ENCODE measurements at places on chromosomes 7 and 10.

- no peak for DNase-seq
These were observed 47.0 kb upstream of the TMEM140 start for GRCh38 chr7:135100856-135101255.

DNA sequence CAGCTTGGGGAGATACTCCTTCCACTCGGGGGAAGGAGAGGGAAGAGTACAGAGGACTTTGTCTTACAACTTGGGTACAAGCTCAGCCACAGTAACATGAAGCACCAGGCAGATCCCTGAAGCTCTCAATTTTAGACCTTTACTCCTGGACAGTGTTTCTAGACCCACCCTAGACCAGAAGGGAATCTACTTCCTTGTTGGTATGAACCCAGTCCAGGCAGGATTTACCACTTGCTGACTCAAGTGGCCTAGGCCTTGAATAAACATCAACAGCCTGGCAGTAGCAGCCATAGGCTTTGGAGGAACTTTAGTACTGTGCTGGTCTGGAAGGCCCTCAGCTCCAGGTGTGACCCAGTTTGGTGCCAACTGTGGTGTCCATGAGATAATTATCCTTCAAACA, 173.1 kb downstream of the ADRA2A start:
- DNase-seq = no peak

DNA sequence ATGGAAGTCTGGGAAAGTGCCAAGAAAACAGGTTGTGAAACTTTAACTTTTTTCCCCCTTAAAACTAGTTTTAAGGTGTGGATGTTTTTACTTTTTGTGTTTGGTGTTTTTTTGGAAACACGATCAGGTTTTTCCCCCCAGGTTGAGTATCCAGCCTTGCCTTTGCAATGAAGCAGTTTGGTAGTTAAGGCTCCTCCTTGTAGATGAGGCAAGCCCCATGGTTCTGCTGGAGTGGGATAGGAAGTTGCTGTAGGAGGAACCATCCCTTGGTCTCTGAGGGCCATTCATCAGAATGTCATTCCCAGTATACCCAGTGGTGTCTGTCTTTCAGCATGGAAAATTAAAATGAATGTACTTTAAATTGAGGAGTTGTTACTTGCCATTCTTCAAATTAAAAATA, 2.7 kb downstream of the CUL1 start:
- DNase-seq = no peak

DNA sequence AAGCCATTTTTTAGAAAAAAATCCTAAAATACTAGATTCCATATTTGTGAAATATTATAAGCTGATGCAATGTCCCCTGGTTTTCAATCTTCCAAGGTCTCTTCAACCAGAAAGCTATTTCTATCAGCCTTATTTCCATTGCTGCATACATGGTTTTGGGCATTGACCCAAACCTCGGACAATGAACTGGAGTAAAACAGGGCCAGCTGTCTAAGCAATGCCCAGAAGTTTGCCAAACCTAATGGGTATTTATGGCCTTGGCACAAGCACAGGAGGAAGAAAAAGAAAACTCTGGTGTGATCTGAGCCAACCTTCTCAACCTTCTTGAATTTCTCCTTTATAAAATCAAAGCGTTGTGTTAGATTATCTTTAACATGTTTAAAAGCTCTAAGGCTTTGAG, 402.3 kb downstream of the DNAJB9 start:
- no peak for DNase-seq

- no peak for DNase-seq
These were observed 283.3 kb downstream of the FRMD4A start for GRCh38 chr10:14047431-14047830.

DNA sequence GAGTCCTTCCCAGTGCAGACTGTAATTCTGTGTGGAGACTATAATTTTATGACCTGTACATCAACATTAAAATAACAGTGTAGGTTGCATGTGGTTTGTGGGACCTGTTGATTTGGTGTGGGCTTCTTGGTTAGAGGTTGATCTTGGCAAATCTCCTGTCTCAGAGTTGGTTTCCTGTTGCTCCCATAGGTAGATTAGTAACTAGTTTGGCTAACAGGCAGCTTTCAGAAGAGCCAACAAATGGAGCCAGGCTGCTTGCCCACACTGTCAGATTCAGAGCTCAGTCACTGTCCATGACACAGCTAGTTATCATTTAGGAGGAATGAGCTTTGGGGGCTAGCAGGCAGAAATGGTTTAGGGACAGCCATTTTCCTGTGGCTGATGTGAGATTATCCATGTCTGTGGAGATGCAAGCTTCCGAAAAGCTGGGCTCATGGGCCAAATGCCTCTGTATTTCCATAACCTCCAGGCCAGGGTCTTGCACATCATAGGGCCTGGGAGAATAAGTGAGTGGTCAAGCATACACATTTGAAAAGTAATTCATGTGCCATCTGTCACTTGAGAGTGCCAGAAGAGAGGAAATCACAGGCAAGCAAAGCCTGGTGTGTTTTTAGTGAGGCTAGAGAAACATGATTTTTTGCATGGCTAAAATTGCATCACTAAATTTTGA, 33.4 kb downstream of the CCM2 start:
- no peak for DNase-seq

DNA sequence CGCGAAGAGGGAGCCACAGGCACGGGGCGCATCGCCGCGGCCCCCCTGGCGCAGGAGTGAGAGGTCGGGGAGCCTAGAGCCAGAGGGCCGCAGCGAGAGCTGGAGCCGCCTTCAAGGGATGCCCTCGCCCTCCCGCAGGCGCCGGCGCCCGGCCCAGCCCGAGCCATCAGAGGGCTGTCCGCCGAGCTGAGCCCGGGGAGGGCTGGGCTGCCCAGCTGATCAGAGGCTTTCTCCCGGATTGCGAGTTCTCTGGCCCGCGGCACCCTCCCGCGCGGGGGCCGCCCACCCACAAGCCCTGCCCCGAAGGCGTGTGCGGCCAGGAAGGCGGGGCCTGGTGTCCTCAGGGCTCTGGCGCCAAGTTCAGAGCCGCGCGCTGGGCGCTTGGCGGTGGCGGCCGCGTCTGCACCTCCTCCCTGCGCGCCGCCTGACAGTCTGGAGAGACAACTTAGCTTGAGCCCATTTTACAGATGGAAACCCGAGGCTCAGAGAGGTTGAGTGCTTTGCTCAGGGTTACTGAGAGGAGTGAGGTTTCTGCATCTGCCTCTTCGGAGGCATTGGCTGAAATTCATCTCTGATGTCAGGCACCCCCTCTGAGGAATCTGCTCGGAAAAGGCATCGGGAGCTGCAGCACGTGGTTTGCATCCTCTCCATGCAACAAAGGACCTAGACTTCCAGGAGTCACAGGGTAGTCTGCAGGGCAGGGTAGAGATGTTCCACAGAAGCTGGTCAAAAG, 3.8 kb upstream of the ANTXRL start:
- peak; percentile 93 for DNase-seq

DNA sequence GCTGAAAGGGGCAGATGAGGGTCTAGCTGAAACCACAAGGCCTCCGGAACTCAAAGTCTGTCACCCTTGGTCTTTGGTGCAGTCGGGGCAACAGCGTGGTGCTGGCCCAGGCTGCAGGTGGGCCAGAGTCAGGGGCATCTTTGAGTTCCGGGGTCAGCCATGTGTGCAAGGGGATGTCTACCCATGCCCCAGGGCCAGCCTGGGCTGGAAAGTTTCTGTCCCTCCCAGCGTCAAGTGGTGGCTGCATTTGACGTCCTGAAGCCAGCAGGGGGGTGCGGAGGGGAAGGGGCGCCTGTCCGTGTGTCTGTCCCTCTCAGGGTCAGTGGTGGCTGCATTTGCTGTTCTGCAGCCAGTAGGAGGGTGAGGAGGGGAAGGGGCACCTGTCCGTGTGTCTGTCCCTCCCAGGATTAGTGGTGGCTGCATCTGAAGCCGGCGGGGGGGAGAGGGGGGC, 638 bp downstream of the BRAT1 start:
- DNase-seq = no peak

DNA sequence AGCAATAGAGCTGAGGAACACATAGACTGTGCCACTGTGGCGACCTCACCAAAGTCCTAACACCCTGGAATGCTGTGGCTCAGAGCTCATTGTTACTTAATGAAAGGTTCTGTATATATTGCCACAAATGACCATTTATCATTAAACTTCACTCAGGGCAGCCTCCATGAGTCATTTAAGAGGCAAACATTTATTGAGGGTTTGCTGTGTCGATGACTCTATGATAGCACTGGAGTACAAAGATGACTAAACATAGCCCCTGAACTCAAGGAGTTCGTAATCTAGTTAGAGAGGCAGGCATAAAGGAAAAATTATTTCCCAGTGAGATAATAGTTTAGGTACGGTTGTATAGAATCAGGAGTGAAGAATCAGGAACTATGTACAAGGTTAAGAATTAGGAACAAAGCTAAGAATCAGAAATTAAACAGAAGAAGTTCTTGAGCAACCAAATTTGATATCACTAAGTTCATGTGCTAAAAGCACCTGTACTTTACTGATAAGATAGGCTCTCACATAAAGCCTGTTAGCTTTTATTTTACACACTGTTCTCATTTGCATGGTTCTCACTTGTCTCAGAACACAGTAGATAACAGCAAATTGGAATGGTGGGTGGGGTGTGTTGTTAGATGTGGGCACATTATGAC, 7.9 kb downstream of the ENTPD7 start:
- no peak for DNase-seq

DNA sequence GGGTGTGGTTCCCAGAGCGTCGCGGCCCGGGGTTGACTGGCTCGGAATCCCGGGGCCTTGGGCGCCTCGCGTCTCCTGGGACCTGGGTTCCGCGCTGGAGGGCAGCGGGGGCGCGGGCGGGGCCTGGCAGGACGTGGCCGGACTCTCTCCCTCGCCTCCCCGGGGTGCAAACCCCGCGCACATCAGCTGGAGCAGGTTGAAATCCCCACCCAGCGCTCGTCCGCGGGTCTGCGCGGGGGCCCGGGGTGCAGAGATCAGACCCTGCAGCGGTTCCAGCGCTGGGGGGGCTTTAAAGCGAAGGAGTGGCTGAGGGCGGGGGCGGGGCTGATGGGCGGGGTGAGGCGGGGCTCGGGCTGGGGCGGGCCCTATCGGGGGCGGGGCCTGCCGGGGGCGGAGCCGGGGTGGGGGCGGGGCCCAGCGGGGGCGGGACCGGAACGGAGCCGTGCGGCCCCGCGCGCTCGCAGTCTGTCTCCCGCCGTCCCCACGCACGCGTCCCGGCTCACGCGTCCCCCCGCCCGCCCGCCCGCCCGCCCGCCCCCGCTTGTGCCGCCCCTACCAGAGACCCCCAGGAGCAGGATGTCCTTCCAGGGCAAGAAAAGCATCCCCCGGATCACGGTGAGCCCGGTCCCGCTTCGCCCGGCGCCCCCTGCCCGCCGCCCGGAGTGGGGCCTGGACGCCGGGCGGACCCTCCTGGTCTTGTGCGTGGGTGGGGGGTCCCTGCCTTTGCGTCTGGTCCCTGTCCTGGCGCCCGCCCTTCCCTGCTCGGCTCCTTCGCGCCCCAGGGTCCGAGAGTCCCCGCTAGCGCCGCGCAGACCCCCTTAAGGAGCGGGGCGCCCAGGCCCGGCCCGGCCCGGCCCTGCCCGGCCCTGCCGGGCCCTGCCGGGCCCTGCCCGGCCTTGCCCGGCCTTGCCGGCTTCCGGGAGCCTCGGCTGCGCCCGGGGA, at the start of gene DPYSL4:
Gene DPYSL4, plus strand, starts transcription at position 461 of the 942 bp plus-strand sequence. Its CDS starts 116 bp downstream, at position 577.
- DNase-seq = peak; percentile 36

DNA sequence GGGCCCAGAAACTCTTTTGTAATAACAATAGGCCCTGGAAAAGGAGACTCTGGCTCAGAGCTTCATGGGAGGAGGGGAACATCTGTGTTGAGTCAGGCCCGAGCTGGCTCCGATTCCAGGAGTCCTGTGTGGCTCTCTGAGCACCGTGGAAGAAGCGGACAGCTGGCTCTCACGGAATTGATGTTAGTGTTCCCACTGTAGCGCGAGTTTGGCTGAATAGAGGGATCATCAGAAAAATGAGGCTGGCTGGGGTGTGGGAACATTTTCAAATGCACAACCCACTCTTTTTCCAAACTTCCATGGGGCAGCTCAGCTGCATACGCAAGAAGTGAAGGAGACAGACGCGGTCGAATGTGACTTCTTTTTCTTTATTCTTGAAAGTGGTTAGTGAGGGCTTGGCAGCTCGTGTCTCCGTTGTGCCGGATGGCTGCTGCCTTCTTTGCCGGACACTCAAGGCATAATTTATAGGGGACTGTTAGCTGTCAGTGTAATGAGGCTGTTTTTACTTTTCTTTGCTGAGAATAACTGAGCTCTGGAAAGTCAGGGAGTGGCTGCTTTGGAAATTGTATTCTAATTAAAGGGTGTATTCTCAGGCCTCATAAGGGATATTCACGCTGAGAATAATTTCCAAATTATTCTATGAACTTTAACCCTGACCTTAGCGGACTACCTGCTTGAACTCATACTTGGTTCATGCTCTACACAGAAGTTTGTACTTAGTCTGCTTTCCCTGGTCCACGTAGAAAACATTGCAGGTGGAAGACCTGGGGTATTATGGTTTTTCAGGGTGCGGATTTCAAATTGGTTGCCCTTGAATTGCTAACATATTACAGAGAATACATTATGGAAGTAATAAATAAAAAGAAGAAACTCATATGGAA, 23.1 kb downstream of the MDFIC start:
- DNase-seq = peak; percentile 25

- DNase-seq = no peak
These were observed 127.8 kb downstream of the EMX2 start for GRCh38 chr10:117670116-117670904.

- no peak for DNase-seq
These were observed 358.1 kb upstream of the ZNF32 start for GRCh38 chr10:44006771-44007170.

- no peak for DNase-seq
These were observed 165.8 kb downstream of the NRF1 start for GRCh38 chr7:129777195-129777844.

- no peak for DNase-seq
These were observed 572.8 kb downstream of the INHBA start for GRCh38 chr7:41130086-41130485.

- no peak for DNase-seq
These were observed 268.3 kb downstream of the TWIST1 start for GRCh38 chr7:18849130-18849529.

GRCh38 chr7:120303105-120303504, 30.1 kb downstream of the KCND2 start:
- DNase-seq = no peak

DNA sequence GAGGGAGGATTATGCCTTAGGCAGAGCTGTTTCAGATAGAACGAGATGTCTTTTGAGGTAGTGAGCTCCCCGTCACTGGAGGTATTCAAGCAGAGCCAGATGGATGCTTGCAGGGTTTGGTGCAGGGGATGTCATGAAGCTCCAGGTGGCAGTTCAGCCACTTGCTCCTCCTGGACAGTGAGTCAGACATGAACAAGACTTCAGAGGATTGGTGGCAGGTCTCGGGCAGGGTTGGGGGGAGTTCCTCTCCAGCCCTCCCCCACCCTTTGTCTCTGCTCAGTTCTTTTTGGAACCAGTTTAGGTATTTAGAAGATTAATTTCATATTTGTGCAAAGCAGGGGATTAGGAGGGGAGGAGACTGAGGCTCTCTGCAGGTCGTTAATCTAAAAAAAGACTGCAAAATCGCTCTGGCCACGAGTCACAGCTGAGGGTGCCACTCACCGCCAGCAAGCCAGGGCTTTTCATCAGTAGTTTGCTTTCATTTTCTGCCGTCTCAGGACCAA, 21.5 kb upstream of the MYL10 start:
- no peak for DNase-seq

Measured in midbrain (tissue), 1 donor.